Retinal pigment epithelial cell (primary cell): ENCODE measurements at places on chromosomes 12 and 14.

- no peak for DNase-seq
These were observed at the start of gene B4GALNT3 for GRCh38 chr12:459430-460258. TSS of gene B4GALNT3 (plus strand) at chr12:459939. CDS start at chr12:460377, 438 bp downstream.

DNA sequence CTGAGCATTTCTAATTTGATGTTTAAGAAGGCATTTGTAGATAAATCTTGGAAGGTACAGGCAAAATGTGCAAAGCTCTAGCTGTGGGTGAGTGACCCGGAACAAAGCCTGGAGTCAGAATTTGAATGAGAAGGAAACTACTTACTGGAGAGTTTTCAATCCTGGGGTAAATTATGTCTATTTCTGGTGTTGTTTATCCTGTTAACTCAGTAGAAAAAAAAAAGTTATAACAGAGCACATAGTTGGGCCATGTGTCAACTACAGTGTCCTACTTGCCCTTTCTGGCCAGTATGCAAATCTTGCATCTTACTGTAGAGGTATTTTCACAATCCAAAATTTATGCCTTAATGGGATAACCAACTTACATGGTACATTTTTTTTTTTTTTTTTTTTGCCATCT is 182.3 kb downstream of the SYNE2 start:
- peak; percentile 15 for DNase-seq

DNA sequence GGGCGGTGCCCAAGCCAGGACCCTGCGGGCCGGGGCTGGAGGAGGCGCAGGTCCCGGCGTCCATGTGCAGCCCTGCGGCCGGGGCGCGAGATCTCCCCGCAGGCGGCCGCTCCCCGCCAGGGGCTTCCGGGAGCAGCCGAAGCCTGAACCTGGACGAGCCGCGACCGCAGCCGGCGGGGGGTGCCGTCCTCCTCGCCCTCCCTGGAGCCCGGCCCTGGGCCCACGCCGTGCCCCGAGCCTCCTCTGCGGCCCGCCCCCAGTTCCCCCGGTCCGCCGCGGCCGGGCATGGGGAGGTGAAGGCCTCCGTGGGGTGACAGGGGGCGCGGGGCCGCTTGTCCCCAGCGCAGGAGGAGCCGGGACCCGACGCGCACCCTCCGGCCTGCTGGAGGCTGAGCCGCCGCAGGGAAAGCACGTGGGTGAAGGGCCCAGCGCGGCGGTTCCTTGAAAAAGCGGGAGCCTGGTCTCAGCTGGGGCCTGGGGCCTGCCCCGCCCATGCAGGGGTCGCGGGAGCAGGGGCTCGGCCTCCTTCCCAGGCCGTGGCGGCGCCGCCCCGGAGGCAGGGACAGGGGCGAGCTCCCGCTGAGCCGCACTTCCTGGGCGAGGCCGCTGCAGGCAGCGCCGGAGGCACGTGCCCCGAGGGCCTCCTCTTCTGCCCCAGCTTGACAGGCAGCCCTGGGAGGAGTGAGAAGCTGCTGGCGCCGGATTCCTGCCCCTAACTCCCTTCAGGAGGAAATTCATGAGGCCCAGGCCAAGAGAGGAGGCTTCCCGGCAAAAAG is 55.6 kb upstream of the PPP2R5C start:
- DNase-seq: peak; percentile 39

DNA sequence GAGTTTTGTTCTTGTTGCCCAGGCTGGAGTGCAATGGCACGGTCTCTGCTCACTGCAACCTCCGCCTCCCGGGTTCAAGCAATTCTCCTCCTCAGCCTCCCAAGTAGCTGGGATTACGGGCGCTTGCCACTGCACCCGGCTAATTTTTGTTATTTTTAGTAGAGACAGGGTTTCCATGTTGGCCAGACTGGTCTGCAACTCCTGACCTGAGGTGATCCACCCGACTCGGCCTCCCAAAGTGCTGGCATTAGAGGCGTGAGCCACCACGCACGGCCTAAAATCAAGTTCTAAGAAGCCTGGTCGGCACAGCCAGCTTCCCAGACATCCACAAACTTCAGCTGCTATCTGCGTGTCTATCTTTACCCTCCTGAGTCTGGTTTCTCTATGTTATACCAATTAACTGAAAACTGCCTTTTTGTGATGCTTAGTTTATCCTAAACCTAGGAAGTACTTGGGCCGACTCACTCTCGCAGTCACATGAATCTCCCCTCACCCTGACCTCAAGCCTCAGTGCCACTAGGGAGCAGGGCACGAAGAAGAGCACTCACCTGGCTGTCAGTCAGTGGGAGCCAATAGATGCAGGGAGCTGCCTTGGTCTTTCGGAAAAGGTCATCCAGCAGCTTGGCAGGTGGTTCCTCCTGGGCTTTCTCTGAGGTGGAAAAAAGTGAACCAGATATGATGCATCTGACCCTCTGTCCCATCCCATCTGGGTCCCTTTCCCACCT is 3.4 kb upstream of the CDH24 start:
- no peak for DNase-seq

DNA sequence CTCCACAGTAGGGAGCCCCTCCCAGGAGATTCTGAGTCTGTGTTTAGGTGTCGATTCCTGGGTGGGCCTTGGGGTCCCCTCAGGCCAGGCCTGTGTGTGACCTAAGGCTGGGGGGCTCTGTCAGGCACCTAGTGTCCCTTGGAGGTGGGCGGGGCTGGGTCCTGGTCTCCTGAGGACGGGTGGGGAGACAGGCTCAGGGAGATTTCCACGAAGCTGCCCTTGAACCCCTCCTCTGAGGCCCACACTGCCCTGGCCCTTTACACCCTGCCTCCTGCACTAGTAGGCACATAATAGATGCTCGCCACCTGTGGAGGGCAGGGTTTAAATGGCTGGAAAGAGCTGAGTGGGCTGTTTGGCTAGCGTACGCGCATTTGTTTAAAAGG is 32.9 kb downstream of the MEG3 start:
- no peak for DNase-seq

GRCh38 chr12:57127726-57128518 is at the start of gene LRP1:
TSS of gene LRP1 (plus strand) at chr12:57128483. CDS start at chr12:57128965, 482 bp downstream.
- no peak for DNase-seq
